Ovary (tissue), 10 donors: ENCODE measurements at places on chromosomes 6 and 20.

GRCh38 chr6:70857387-70858077 lies 99.3 kb downstream of the B3GAT2 start:
- DNase-seq: no peak

DNA sequence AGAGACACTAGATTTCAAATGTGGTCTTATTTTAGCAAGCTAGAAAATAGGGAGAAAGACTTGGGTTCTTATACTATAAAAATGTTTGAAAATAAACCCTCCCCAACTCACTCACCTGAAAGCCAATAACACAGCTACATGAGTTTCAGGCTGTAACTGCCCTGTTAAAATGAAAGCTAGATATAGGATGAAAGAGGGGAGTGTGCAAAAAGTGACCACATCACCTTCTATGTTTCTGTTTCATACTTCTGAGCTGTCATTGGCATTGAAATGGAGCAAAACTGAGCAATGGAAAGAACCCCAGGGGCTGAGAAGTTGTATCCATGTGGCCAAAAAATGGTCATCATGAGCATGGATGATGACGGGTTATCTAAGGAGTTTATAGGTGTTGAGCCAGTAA lies 148.1 kb upstream of the TENT5A start:
- DNase-seq: no peak

- no peak for DNase-seq
These were observed 83.4 kb upstream of the XRN2 start for GRCh38 chr20:21219686-21220085.

- no peak for DNase-seq
These were observed 17.9 kb downstream of the PNRC1 start for GRCh38 chr6:89098461-89098860.

- DNase-seq: no peak
These were observed at the start of gene CASS4 for GRCh38 chr20:56411759-56412472. Gene CASS4, plus strand, starts transcription at chr20:56412260. Its CDS starts 199 bp downstream, at chr20:56412459.

DNA sequence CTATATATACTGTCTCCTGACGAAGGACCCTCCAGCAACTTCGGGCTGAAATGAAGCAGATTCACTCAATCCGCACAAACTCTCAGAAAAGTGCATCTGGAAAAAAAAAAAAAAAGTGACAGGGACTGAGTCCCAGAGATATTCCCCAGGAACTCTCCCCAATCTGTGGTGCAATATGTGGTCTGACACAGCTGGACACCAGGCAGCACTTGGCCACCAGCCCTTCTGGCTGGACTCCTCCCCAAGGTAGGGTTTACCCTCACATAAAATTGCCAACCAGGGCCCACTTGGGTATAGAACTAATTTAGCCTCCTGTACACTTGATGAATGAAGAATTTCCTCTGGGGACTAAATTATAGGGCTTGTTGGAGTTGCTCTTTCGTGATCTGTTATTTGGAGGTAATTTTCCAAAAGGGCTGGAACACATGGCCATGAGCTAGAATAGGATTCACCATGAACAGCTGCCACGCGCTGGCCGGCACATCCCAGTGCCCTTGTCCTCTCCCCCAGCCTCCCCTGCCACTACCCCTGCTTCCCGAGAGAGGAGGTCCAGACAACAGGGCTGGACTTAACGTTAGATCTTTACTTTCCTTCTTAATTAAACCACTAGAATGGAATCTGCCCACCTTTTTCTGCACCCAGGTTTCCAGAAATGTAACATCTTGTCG lies 379.2 kb downstream of the BMP2 start:
- no peak for DNase-seq

- no peak for DNase-seq
These were observed 75.1 kb upstream of the PTPRK start for GRCh38 chr6:128595544-128595943.

GRCh38 chr20:57652606-57653545 lies 32.6 kb upstream of the ZBP1 start:
- DNase-seq: no peak
